Inflammatory macrophage (primary cell): ENCODE measurements at places on chromosomes 2 and 18.

DNA sequence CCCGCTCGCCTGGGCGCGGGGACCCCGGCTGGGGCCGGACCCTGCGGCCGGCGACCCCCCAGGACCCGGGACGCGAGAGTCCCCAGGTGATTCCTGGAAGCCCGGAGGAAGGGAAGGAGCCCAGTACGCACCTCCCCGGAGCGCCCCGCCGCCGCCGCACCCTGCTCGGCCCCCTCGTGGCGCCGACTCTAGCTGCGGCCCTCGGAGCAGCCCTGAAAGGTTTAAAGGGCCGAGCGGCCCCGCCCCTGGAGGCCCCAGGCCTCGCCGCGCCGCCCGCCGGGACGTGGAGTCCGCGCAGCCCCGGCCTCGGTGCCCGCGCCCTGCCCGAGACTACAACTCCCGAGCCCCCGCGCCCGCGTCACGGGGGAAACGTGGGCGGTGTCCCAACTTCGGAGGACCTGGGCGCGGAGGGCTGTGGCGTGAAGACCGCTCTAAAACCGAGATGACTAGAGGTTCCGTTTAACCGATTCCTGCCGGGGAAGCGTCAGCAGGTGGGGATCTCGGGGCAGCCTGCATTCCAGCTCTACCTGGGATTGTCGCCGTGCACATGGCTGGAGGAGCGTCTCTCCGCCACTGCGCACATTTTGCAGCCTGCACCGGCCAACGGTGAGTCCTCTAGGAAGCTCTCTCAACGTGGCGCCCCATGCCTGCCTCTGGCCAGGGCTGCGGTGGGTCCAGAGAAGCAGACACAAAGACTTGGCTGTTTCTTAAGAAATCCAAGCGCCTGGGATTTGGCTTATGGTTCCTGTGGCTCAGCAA, at the start of gene TMEM150A:
TSS of gene TMEM150A (minus strand) at position 223 of the 759 bp plus-strand sequence. CDS start 750 bp downstream, outside the sequence.
- peak; percentile 97 for DNase-seq

- peak; percentile 93 for DNase-seq
These were observed 602 bp downstream of the SNX17 start for GRCh38 chr2:27370816-27371620.

- DNase-seq, result no peak
These were observed 178.7 kb downstream of the NCKAP5 start for GRCh38 chr2:133389569-133389968.

GRCh38 chr18:76842837-76843530, 20.6 kb downstream of the ZNF236 start:
- no peak for DNase-seq

GRCh38 chr2:180872255-180872654, 108.2 kb upstream of the UBE2E3 start:
- no peak for DNase-seq

DNA sequence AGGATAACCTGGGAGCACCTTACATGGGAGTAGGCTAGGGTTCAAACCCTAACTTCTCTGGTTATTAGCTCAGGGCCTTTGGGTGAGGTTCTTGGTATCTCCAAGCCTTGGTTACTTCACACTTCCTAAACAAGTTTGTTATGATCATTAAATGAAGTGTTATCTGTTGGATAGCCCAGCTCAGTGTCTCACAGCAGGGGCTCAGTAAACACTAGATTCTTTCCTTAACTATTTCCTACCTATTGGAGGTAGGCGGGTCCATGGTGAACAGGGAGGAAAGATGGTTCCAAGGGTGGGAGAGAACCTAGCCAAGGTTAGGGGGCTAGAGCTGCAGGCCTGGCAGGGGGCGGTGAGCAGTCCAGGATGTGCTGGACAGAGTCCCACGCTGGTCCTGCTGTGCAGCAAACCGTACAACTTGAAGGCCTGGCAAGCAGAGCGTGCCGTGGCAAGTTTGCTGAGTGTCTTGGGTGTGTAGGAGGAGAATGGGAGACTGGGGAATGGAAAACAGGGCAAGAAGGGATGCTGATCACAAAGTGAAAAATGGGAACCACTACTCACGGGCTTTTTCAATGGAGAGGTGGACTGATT, 259.1 kb downstream of the PRKCE start:
- DNase-seq, result no peak

DNA sequence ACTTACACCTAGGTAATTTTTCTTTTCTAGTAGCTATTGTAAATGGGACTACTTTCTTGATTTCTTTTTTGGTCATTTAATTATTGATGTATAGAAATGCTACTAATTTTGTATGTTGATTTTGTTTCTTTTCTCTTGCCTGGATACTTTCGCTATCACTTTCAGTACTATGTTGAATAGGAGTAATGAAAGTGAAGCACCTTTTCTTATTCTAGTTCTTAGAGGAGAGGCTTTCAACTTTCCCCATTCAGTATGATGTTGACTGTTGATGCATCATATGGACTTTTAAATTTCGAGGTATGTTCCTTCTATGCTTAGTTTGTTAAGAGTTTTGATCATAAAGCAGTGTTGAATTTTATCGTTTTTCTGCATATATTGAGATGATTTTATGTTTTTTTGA, 142.5 kb downstream of the CDH19 start:
- no peak for DNase-seq

DNA sequence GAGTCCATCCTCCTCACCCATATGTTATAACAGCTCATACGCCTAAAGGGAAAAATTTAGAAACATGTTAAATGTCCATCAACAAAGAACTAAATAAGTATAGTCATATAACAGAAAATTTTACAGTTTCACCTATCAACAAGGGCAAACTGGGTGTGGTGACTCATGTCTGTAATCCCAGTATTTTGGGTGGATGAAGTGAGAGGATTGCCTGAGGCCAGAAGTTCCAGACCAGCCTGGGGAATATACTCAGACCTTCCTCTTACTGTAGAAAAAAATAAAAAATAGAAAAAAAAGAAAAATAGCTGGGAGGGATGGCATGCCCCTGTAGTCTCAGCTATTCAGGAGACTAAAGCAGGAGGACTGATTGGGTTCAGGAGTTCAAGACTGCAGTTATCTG, 48.3 kb upstream of the GULP1 start:
- no peak for DNase-seq

- no peak for DNase-seq
These were observed 410.1 kb upstream of the TCF4 start for GRCh38 chr18:55998071-55998522.

DNA sequence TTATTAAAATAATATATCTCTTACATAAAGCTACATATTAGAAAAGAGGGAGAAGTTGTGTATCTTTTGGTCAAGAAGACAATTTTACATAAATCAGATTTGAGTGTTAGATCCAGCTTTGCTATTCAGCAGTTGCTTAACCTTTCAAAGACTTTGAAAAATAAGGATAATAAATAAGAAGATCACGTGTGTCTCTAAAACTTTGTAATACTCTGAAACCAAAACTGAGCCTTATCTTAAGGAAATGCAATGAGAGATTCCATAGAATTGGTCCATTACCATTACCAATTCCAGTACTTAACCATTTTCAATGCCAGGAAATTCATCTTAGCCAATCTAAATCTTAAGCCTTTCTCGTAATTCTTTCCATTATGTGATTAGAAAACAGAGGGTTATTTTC, 89.2 kb upstream of the COL5A2 start:
- no peak for DNase-seq

- no peak for DNase-seq
These were observed 42.0 kb downstream of the COL4A3 start for GRCh38 chr2:227206406-227206805.

DNA sequence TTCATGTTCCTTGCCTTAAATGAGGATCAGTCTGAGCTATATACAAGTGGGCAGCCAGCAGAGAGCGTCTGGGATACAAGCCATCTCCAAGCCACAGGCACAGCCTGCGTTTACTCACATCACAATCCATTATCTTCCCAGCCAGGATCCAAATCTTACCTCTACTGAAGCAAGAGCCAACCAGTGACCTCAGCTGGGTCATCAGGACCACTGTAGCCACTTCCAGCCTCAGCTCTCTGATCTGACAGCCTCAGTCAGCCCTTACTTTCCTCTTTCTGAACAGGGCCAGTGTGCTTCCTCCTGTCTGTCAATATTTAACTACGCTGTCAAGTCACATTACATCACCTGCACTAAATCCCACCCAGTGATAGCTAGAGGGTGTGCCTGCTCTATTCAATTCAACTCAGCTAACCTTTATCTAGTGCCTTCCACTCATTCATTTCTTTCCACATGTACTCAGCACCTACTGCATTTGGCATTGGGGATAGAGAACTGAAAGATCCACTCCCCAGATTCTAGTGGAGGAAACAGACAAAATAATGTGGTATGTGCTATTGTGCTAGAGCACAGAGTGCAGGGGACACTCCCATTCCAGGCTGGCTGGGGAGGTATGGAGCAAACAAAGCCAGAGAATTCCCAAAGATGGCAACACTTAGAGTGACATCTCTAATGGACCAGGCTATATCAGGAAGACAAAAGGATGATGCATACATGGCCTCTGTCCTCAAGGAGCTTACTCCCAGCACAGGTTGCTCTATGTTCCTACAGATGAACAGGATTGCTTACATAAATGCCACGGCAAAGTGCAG, 146.5 kb downstream of the NCKAP5 start:
- no peak for DNase-seq

GRCh38 chr18:57784034-57784800, 18.9 kb downstream of the ATP8B1 start:
- peak; percentile 56 for DNase-seq

DNA sequence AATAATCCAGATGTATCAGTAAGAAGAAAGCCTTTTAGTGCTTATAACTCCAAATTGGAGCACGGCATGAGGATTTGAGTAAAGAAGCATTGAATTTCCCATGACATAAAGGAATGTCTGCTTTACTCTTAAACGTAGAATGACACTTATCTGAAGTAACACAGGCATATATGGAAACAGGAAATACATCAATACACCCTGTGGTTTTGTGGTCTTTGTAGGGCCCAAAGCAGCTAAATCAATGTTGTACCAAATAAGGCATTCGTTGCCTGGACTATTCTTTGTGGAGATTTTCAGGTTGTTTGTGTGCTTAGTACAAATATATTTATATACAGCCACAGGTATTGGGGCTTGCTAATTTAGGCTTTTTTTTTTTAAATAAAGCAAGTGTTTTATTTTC, 660.5 kb downstream of the LRRTM4 start:
- DNase-seq, result no peak

GRCh38 chr2:19580830-19581229, 222.4 kb upstream of the OSR1 start:
- no peak for DNase-seq

- no peak for DNase-seq
These were observed 11.7 kb downstream of the CAPN14 start for GRCh38 chr2:31205613-31206012.

DNA sequence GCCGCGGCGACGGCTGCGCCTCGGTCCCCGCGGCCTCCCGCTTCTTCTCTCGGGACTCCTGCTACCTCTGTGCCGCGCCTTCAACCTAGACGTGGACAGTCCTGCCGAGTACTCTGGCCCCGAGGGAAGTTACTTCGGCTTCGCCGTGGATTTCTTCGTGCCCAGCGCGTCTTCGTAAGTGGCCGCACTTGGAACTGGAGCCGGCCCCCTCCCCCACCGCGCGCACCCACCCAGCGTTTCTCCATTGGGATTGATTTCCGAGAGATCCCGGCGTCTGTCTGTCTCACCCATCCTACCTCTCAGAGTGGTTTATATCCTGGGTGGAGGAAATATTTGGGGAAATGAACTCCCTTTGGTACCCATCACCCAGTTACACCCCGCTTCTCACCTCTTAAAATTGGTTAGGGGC, 498 bp downstream of the ITGAV start:
- no peak for DNase-seq

GRCh38 chr2:39435234-39435633, 1.9 kb downstream of the MAP4K3 start:
- DNase-seq, result peak; percentile 33

DNA sequence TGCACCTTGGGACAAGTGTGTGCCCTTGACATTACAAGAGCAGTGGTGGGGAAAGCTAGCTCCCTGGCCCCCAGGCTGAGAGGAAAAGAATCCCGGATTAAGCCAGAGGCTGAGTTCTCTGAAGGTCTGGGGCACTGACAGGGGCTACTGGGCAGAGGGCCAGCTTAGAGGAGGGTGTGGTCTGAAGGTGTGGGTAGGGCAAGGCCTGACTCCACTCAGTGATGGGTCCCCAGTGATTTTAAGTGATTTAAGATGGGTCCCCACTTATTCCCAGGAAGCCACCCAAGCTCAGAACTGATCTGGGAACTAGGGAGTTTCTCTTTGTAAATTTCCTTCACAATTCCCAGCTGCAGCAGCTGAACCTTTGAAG, 8.8 kb downstream of the TMEM37 start:
- no peak for DNase-seq
